Cerebellar nuclear complex (tissue), 1 donor: ENCODE measurements at places on chromosomes 12 and 14.

- no peak for DNase-seq
Observed at GRCh38 chr12:101648195-101648594, 49.2 kb upstream of the CHPT1 start.

DNA sequence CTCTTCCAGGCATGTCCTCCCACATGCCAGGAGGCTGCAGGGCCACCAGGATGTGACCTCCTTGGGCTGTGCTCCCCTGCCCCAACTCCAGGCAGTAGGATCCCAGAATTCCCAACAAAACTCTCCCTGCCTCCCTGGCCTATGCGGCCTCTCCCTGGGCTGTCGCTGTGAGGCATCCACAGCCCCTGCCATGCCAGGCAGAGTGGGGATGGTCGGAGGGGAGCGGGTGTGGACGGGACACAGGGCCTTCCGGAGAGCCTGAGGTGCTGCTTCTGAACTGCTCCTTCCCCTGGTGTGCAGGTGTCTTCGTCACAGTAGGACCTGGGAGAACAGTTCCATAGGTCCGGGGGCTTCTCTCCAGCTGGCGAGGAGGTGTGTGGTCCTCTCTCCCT lies 18.3 kb downstream of the GPR132 start:
- no peak for DNase-seq

- DNase-seq, result no peak
Observed at GRCh38 chr14:46259536-46259935, 392.0 kb downstream of the RPL10L start.

DNA sequence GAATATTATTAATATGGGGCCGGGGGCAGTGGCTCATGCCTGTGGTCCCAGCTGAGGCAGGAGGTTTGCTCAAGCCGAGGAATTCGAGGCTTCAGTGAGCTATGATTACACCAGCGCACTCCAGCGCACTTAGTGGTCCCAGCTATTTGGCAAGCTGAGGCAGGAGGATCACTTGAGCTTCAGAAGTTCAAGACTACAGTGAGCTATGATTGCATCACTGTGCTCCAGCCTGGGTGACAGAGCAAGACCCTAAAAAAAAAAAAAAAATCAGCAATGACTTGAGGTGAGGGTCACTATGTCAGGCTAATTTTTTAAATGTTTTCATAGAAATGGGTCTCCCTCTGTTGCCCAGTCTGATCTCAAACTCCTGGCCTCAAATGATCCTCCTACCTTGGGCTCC lies 243.4 kb downstream of the RBM19 start:
- no peak for DNase-seq

- no peak for DNase-seq
Observed at GRCh38 chr12:6607751-6608591, 792 bp upstream of the CHD4 start.

DNA sequence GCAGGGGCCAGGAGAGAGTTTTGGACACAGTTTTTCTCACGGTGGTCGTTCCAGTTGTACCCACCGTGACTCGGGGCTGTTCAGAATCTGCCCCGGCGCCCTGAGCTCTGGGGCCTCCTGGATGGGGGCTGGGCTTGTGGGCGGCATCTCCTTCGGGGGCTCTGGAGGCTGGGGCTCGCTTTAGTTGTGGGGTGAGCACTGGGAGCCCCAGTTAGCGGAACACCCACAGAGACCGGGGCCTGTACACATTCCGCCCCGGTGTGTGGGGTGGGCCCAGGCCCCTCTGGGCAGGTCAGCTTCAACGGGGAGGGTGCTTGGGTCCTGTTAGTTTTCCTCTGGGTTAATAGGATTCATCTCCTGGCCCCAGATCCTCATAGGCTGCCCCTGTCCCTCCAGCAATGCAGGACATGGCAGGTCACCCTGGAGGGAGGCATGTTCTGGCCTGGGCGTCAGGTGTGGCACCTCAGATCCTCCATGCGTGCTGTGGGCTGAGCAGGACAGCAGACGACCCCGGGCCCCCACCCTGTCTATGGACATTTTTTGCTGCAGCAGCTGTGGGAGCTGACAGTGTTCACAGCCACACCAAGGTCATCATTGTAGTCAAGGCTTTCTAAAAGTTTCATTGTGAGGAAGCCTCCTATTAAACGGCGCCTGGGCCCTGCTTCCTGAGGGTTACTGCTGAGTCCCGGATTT lies 393.2 kb downstream of the TMEM121 start:
- DNase-seq, result no peak

GRCh38 chr12:17302001-17302400 lies 696.0 kb upstream of the LMO3 start:
- DNase-seq, result no peak

DNA sequence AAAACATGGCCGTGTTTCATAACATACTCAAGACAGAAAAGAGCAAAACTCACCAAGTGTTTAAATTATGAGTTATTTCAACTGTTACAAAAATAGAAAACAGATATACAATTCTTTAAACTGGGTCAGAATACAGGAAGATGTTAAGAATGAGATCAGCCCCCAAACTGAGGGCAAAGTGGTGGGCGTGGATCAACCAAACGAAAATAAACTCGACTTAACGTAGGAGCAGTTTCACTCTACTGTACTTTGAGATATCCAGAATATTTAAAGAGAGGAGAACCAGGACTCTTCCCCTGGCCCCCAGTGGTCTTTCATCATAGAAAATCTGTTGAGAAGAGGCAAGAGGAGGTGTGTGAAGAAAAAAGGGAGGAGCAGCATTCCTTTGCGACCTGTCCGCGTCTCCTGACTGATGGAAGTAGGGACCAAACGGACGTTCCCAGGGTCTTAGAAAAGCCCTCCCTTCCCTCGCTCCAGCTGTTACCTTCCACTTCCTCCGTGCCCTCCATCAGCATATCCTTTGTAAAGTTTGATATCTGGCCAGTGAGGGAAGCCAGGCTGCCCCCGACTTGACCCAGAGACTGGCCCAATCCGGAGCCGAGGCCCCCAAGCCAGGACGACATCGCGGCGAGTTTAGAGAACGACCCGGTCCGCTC lies 668 bp downstream of the TRIP11 start:
- DNase-seq, result no peak

DNA sequence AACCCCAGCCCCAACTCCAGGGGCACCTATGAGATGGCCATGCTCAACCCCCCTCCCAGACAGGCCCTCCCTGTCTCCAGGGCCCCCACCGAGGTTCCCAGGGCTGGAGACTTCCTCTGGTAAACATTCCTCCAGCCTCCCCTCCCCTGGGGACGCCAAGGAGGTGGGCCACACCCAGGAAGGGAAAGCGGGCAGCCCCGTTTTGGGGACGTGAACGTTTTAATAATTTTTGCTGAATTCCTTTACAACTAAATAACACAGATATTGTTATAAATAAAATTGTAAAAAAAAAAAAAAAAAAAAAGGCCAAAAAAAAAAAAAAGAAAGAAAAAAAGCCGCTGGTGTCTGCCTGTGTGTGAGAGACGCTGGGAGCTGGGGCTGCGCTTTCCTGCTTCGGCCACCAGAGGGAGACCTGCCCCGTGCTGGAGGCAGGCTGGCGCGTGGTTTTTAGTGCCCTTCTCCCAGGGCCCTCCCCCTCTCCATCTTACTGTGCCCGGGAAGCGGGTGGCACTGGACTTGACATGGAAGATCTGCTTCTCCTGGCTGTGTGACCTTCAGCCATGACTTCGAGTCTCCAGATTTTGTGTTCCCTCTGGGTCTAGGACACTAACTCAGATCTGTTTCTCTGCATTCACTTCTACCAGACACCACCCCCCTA lies 3.4 kb upstream of the NXPH4 start:
- DNase-seq, result peak; percentile 86

GRCh38 chr14:63091394-63091996 lies 46.2 kb upstream of the KCNH5 start:
- no peak for DNase-seq

GRCh38 chr12:39417916-39418315 lies 25.0 kb downstream of the KIF21A start:
- no peak for DNase-seq

DNA sequence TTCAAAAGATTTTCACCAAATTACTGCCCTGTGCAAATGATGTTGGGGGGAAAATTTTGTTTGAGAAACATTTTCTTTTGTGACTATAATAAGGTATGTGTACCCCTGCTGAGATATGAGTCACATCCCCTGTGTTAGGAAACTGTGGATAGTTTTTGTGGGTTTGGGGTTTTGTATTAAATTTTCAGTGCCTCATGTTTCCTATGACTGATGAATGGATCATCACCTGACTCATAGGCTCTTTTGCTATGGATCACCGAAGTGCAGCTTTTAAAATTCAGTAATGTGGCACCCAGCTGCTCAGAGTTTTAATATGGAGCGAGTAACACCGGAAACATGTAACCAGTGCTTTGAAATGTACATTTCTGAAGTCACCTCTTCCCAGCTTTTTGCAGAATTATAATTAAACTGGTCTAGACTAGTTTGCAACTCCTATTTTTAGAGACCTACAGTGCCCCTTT lies 167.4 kb upstream of the HMGA2 start:
- no peak for DNase-seq

GRCh38 chr12:92553389-92553788 lies 149.4 kb upstream of the PLEKHG7 start:
- DNase-seq, result peak; percentile 47

GRCh38 chr14:33068626-33069025 lies 129.9 kb downstream of the NPAS3 start:
- DNase-seq, result no peak

GRCh38 chr14:91108941-91109611 lies 4.8 kb upstream of the DGLUCY start:
- no peak for DNase-seq

GRCh38 chr12:90004319-90005074 lies 295.9 kb upstream of the ATP2B1 start:
- no peak for DNase-seq

DNA sequence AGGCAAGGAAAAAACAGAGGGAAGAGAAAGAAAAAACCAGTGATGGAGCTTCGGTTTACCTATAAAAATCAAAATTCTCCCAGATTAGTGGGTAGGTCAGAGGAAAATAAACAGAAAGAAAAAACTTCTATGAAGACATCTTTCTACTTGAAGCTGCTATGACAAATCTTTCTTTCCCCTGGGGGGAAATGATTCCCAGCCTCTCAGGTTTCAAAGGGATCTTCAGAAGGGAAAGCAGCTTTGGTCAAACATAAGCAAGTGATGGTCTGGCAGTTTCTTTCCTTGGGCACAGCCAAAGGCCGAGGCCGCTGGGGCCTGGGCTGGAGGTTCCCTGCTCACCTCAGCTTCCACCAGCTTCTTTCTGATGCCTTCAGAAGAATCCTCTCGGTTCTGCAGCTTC lies 104.5 kb downstream of the PRKAB1 start:
- no peak for DNase-seq

- DNase-seq, result no peak
Observed at GRCh38 chr12:75786070-75786469, 245.5 kb downstream of the PHLDA1 start.

- no peak for DNase-seq
Observed at GRCh38 chr14:34629344-34629656, 648 bp downstream of the SNX6 start.

GRCh38 chr12:99746538-99746937 lies 99.0 kb downstream of the GARIN6 start:
- peak; percentile 15 for DNase-seq

GRCh38 chr14:56858422-56858821 lies 48.1 kb upstream of the OTX2 start:
- no peak for DNase-seq

DNA sequence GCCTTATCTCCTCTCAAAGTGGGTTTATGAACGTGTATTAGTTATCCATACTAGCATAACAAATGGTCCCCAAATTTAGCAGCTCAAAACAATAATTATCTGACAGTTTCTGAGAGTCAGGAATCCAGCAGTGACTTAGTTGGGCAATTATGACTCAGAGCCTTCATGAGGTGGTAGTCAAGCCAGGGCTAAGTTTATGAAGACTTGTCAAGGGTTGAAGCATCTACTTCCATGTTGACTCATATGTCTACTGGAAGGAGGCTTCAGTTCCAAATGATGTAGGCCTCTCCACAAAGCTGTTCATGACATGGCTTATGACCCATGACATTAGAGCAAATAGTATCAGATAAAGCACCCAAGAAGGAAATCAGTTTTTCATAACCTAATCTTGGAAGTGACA lies 73.2 kb downstream of the IPO8 start:
- DNase-seq, result no peak

DNA sequence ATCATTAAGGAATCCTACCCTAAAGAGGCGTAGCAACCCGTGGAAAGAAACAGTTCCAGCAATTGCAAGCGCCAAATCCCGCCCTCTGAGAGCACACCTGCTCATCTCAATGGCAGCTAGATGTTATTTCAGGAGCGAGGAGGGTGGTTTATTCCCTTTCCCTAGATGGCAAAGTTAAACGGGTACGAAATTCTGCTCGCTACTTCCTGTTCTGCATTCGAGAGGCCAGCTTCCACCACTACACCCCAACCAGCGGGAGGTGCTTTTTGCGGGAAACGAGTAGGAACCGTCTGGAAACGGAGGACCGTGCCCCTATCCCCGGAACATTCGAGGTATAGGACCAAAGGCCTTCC lies 536 bp downstream of the VPS29 start:
- DNase-seq, result no peak

DNA sequence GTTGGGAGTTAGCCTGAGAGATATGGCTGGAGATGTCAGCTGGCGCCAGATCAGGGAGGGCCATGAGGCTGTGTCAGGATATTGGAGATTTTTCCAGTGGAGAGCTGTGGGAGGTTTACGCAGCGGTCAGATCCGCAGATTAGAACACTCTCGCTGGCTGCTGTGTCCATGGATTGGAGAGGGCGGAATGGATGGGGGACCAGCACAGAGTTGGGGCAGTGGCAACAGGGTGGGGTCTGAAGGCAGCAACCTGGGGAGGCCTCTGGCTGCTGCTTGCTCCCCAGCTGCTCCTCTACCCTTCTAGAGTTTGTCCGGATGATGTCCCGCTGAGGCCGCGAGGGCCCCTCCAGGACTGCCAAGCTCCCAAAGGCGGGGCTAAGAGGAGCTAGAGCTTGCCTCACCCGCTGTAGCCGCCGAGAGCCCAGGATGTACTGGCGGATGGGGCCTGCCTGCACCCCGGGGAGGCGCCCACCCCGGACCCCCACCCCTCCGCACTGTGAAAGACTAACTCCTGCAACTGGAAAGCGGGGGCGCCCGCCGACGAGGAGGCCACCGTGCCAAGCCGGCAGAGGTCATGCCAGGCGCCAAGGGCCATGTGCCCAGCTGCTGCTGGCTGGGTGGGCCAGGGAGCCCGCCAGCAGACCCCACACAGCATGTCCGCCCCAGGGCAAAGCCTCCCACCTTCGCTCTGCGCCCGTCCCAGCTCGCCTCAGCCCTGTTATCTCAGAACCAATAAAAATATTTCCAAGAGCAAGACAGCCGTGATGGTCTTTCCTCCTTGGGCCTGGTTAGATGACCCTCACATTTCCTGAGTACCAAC lies 20.2 kb upstream of the MLEC start:
- DNase-seq, result no peak

DNA sequence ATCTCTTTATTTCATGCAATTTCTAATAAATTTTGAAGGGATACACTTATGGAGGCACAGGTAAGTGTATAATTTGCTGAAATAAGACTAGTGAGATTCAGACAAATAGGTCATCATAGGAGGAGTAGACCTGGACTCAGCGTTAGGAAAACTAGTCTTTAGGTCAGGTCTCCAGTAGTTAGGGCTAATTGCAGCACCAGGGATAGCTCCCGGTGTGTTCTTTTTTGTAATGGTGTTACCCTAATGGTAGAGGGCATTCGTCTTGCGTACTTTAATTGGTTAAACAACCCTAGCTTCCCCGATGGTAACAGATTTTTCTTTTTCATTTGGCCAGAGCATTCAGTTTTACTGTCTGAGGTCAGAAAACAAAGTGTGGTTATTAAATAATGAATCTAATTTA lies 64.9 kb downstream of the ARID2 start:
- no peak for DNase-seq

GRCh38 chr12:23621900-23622299 lies 327.6 kb downstream of the SOX5 start:
- DNase-seq, result no peak

- no peak for DNase-seq
Observed at GRCh38 chr12:71935594-71935993, 3.1 kb upstream of the TPH2 start.
